Fibroblast of skin of back (primary cell): ENCODE measurements at places on chromosomes 1 and 21.
A peak's percentile ranks its signal among the peaks of the same experiment; 100 is the strongest.

DNA sequence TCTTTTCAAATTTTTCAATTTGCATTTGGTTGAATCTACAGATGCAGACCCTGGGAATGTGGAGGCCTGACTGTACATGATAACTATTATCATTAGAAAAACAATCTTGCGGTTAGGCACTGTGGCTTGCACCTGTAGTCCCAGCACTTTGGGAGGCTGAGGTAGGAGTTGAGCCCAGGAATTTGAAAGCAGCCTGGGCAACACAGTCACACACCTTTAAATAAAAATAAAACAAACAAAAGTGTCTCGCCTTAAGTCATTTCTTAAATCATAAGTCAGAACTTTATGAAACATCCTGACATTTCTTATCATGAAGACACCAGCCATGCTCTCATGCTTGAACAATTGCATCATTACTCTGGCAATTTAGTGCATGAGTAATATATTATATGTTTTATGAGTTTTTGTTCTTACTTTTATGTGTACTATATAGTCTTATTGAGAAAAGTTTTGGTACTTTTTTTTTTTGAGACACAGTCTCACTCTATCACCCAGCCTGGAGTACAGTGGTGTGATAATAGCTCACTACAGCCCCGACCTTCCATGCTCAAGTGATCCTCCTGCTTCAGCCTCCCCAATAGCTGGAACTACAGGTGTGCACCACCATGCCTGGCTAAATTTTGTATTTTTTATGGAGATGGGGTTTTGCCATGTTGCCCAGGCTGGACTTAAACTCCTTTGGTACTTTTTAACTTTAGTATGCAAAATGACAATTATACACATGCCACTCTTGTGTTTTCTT, 7.8 kb downstream of the TBX19 start:
- DNase-seq: peak; percentile 45

DNA sequence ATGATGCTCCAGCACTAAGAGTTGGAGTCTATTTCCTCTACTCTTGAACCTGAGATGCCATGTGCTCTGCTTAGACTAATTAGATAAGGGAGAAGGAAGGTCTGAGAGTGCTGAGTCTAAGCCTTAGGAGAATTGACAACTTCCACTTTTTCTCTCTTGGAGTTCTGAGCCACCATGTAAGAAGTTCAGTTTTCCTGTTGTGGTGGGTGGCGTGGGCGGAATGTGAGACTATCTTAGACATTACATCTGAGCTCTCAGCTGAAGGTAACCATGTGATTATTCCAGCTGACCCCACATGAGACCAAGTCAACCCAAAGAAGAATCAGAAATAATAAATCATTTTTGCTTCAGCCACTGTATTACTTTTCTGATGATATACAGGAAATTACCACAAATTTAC, 404.5 kb upstream of the LRRC7 start:
- DNase-seq: no peak

DNA sequence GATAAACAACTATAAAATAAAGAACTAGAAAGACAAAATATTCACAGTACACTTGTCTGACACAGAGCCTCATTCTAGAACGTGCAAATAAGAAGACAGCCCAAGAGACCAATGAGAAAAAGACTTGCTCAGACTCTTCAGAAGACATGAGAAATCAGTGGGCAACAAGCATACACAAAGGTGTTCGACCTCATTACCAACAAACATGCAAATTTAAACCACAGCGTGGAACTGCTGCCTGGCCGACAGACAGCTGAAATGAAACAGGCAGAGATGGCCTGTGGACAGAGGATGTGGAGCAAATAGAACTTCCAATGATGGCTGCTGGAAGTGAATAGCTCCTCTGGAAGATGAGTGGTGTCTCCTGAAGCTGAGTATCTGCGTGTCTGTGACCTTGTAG, 22.4 kb upstream of the COL6A1 start:
- no peak for DNase-seq

- peak; percentile 73 for DNase-seq
Measured at GRCh38 chr1:234887016-234887900, 241.4 kb downstream of the TOMM20 start.

DNA sequence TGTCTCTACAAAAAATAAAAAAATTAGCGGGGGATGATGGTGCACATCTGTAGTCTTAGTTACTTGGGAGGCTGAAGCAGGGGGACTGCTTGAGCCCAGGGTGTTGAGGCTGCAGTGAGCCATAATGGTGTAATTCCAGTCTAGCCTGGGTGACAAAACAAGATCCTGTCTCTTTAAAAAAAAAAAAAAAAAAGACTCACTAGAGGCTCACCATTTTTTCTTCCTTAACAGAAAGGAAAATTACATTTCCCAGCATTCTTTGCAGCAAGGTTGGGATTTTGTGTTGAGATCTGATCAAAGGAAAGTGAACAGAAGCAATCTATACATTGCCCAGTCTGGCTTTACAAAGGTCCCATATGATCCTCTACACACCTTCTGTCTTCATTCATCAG, 21.5 kb downstream of the GFI1 start:
- DNase-seq: no peak
